ENCODE measurements at places on chromosomes 5 and 9.

GRCh38 chr5:164358531-164359259 is 853.3 kb downstream of the MAT2B start:
- no peak for DNase-seq

DNA sequence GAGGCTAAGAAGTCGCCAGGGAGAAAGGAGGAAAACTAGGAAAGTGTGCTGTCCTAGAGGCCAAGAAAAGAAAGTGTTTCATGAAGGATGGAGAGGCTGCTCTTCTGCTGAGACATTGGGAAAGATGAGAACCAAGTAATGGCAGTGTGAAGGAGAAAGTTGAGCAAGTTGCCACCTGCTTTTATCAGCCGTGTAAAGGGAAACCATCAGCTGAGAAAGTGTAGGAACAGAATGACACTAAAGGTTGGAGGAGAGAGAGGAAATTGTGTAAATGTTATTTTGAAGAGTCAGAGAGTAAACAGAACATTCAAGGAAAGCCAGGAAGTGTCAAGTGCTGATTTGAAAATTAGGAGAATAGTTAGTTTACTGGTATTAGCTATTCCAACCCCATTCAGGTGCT is 125.0 kb downstream of the CEMIP2 start:
- no peak for DNase-seq

- DNase-seq: no peak
These were observed 15.6 kb upstream of the CLK4 start for GRCh38 chr5:178642351-178642909.

GRCh38 chr9:89177944-89178829 is at the start of gene SHC3:
Gene SHC3, minus strand, starts transcription at chr9:89178818. Its CDS starts 358 bp downstream, at chr9:89178460.
- no peak for DNase-seq

DNA sequence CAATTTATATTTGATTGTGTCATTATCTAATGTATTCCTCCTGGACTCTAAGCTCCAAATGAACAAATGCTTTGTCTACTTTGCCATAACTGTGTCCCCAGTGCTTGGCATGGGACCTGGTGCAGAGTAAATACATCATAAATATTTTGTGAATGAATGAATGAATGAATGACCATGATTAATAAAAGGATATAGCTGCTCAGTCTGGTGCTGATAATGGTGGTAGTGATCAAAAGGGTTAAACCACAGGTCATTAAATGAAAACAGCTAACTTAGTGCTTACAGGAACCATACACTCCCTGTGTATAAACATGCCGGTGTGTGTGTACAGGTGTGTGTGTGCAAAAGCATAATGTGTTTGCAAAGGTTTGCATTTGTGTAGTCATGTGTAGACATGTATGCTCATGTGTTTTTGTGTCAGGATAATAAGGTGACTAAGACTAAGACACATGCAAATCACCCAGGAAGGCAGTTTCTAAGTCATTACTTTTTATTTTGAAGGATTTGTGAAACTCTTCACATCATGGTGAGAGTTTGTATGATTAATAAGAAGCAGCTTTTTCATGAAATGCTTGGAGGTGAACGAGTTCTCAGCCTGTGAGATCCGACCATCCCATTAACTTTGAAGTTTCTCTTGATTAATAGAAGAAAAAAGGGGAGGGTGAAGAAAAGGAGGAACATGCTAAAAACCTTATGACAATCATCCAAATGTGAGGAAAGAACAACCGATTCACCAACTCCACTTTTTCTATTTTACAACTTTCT is 24.6 kb downstream of the SPARC start:
- DNase-seq: no peak

DNA sequence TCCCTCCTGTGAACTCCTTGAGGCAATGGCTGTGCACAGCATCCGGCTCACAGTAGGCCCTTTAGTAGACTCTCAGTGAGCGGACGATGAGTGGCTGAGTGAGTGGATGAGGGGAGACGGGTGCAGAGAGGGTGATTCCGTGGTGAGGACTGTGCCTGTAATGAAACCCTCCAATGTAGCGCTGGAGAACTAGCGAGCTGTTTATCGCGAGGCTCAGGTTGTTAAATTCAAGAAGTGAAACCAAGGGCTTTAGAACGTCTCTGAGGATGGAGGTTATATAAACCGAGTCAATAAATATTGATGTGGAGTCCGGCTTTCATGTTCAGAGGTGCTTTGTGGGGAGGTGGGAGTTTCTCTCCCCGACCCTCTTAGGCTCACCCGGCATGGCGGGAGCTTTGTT is 53.2 kb downstream of the NSG2 start:
- DNase-seq: no peak
